ENCODE measurements at places on chromosomes 12 and 14. TPM values are rescaled to one million over a fixed set of nuclear protein-coding genes. Genes with fewer than 3 reads are reported as not detected.

CDK17 gene
- 26.8 TPM for total RNA-seq

GPR65 gene
- not detected for total RNA-seq

SLC17A8 gene
- not detected for total RNA-seq

DTX3 gene
- total RNA-seq = 30.3 TPM

BCAT1 gene
- total RNA-seq = 191 TPM

HOXC10 gene
- total RNA-seq = not detected

MYBPC1 gene
- not detected for total RNA-seq

GUCY2C gene
- total RNA-seq = not detected

KIF5A gene
- total RNA-seq = 2.6 TPM

TMEM132C gene
- total RNA-seq = not detected

MSRB3 gene
- 104 TPM for total RNA-seq

LUM gene
- 834 TPM for total RNA-seq

SERPINA12 gene
- total RNA-seq = not detected

GZMB gene
- total RNA-seq = not detected

OR8S1 gene
- total RNA-seq = not detected
